Endodermal cell (in vitro differentiated cells): ENCODE measurements at places on chromosomes 7 and 10. TPM values are rescaled to one million over a fixed set of nuclear protein-coding genes. Genes with fewer than 3 reads are reported as not detected.

DNA sequence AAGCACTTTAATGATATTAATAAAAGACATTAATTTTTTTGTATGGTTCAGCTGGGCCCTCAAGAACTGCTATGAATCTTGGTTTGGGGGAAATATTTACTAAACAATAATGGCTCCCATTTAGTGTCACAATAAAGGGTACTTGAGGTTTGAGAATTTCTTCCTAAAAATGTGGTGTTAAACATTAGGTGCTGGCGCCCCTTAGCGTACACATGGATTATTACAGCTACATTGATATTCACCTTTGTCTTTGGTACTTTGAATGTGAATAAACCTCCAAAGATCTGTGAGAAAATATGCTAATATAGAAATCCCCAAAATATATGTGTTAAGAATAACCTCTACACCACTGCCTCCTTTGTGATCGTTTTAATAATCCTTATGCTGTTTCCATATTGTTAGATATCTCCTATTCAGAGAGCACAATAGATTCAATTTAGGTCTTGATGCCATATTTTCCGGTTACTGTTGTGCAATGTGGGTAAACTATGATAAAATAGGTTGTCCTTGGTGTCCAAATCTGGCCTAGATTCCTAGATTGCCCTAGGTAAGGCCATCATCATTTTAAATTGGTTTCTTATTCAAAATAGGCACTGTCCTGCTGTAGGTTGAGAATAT lies 161.8 kb upstream of the CACNA2D1 start:
- H3K4me3 ChIP-seq, result no peak overlapping the region
- H3K4me1 ChIP-seq, result no peaks in the 10 kb centered on the region
- H3K27me3 ChIP-seq, result no peaks in the 10 kb centered on the region
- no peak overlapping the region for H3K27ac ChIP-seq
- H3K36me3 ChIP-seq, result no peaks in the 10 kb centered on the region
- DNase-seq, result peak; percentile 58

DNA sequence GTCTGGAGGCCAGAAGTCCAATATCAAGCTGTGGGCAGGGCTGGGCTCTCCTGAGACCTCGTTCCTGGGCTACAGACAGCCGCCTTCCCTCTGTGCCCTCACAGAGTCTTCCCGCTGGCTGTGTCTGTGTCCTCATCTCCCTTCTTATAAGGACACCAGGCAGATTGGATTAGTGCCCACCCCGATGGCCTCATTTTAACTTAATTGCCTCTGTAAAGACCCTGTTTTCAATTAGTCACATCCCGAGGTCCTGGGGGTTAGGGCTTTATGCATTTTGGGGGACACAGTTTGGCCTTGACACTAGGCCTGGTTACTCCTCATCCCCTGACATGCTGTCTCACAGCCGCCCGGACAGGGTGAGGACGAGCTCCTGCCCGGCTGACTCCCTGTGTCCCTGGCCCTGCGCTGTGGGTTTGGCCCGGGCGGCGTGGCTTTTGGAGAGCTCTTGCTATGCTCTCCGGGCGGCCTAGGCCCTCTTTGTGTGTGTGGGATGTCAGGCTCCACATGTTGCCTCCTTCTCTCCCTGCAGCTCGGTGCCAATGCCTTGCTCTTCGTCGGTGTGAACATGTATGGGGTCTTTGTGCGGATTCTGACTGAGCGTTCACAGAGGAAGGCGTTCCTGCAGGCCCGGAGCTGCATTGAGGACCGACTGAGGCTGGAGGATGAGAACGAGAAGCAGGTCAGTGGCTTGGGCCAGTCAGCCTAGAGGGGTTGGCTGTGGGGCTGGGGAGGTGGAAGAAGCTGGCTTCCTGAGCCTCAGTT lies 18.2 kb downstream of the ADCY1 start:
- no peaks in the 10 kb centered on the region for H3K4me1 ChIP-seq
- peak; percentile 24 for DNase-seq
- H3K27ac ChIP-seq, result no peak overlapping the region

DNA sequence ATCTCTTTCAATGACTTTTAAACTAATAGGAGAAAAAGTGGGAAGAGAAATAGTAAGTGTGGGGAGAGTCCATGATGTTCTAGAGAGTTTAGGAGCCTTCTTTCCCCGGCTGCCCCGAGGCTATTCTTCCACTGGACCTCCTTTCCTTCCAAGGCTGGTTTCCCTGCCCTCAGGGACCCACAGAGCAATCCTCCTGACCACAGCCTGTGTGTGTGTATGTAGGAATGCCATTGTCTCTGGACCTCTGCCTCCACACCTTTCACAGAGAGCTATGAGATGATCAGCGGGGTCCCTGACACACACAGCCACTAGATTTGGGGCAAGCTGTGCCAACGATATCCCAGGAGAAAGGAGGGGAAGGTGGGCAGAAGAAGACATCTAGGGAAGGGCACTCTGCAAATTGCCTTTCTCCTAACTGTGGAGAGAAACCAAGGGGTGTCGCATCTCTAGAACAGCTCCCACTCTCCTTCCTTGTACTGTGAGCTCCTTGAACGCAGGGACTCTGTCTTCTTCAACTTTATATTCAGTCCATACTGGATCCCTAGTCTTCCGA lies 13.3 kb upstream of the CHCHD3 start:
- no peaks in the 10 kb centered on the region for H3K4me1 ChIP-seq
- H3K4me3 ChIP-seq, result no peak overlapping the region
- no peaks in the 10 kb centered on the region for H3K27me3 ChIP-seq

DNA sequence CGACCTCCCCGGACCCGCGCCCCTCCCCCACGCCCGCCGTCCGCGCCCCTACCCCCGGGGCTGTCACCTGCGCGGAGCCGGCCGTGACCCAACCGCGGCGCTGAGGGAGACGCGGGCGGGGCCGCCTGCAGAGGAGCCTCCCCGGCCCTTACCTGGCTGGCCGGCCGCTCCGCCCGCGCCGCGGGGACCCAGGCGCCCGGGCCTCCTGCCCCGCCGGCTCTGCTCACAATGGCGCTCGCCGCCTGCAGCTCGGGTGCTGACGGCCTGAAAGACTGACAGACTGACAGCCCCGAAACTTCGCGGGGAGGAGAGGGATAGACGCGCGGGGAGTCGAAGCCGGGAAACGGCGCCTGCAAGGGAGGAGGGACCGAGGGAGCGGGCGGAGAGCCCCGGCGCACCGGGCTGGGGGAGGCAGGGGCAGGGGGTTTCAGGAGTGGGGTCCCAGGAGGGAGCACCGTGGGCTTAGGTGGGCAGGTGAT lies 393 bp downstream of the ZNF467 start:
- H3K27ac ChIP-seq, result no peak overlapping the region
- H3K4me3 ChIP-seq, result peak overlapping the region; percentile 62
- peaks cover 53% of the 10 kb centered on the region for H3K27me3 ChIP-seq
- DNase-seq, result peak; percentile 76
- H3K36me3 ChIP-seq, result no peaks in the 10 kb centered on the region

DNA sequence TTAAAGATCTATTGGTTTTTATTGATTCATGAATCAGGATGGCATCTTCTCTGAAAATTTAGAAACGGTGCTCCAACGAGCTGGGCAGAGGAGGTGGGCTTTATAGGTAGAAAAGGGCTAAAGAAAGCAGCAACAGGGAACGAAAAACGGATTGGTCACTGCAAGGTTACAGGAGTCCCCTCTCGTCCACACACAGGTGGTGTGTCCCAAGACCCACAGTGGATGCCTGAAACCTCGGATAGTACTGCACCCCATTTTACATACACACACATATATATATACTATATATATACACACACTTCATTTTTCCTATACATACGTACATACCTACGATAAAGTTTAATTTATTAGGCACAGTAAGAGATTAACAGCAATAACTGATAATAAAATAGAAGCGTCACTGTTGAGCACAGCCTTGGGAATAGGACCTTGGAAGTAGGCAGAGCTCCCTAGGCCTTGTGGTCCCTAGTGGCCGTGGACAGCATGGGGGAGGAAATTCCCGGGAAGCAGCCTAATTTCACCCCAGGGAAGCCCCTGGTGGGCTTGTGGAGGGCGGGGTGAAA lies 737 bp upstream of the NUB1 start:
- peak overlapping the region; percentile 58 for H3K4me3 ChIP-seq
- no peak for DNase-seq
- H3K4me1 ChIP-seq, result no peaks in the 10 kb centered on the region
- no peaks in the 10 kb centered on the region for H3K27me3 ChIP-seq
- H3K36me3 ChIP-seq, result peaks cover 14% of the 10 kb centered on the region
- no peak overlapping the region for H3K27ac ChIP-seq

GRCh38 chr7:113087071-113087998 lies 708 bp upstream of the GPR85 start:
- no peak overlapping the region for H3K27ac ChIP-seq
- no peak for DNase-seq
- H3K27me3 ChIP-seq, result peaks cover 28% of the 10 kb centered on the region
- H3K36me3 ChIP-seq, result no peaks in the 10 kb centered on the region
- H3K4me1 ChIP-seq, result no peaks in the 10 kb centered on the region
- peak overlapping the region; percentile 81 for H3K4me3 ChIP-seq

GRCh38 chr7:80183900-80184685 lies 49.5 kb downstream of the GNAI1 start:
- H3K4me1 ChIP-seq, result no peaks in the 10 kb centered on the region
- H3K4me3 ChIP-seq, result no peak overlapping the region
- peak; percentile 55 for DNase-seq

DNA sequence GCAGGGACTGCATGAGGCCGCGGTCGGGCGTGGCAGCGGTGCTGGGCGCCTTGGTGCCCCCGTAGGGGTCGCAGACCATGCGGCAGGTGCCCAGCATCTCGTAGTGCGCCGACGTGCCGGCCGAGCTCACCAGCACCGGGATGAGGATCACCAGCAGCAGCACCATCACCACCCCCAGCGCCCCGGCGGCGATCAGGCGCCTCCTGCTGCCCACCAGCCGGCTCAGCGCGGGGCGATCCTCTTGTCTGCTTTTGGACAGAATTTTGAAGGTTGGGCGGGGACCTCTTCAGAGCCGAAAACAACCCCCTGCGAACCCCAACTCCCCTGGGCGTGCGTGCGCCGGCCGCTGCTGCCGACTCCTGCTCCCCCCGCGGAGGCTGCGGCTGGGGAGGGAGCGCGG lies 779 bp downstream of the C1QL3 start:
- H3K4me3 ChIP-seq, result peak overlapping the region; percentile 70
- no peaks in the 10 kb centered on the region for H3K36me3 ChIP-seq
- no peak overlapping the region for H3K27ac ChIP-seq
- DNase-seq, result peak; percentile 82

DNA sequence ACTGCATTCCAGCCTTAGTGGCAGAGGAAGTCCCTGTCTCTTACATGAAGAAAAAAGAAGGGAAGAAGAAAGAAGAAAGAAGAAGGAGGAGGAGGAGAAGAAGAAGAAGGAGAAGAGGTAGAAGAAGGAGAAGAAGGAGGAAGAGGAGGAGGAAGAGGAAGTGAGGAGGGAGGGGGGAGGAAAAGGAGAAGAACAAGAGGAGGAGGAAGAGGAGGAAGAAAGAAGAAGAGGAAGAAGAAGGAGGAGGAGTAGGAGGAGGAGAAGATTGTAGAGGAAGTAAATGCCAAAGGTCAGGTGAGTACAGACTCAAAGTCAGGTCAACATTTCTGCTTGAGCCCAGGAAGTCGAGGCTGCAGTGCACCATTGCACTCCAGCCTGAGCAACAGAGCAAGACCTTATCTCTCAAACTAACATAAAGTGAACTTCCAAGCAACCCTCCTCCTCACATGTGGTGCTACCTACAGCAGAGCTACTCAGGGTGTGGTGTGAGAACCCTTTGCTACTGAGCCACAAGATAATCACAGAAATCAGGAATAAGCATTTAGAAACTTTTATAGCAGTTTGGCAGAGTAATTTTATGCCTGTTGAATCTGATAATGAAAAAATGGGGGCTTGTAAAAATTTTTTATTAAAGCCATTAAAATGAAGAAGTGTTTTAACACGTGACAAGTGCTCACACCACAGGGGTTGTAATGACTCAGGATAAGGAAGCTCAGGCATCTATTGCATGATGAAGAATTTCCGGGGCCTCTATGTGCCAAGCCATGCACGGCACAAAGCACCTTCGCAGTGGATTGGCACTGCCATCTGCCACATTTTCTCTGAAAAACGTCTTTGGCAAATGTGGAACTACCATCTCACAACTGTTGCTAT lies 224.9 kb upstream of the AUTS2 start:
- no peak overlapping the region for H3K4me3 ChIP-seq
- no peak overlapping the region for H3K27ac ChIP-seq
- no peaks in the 10 kb centered on the region for H3K4me1 ChIP-seq
- peaks cover 4% of the 10 kb centered on the region for H3K27me3 ChIP-seq

DNA sequence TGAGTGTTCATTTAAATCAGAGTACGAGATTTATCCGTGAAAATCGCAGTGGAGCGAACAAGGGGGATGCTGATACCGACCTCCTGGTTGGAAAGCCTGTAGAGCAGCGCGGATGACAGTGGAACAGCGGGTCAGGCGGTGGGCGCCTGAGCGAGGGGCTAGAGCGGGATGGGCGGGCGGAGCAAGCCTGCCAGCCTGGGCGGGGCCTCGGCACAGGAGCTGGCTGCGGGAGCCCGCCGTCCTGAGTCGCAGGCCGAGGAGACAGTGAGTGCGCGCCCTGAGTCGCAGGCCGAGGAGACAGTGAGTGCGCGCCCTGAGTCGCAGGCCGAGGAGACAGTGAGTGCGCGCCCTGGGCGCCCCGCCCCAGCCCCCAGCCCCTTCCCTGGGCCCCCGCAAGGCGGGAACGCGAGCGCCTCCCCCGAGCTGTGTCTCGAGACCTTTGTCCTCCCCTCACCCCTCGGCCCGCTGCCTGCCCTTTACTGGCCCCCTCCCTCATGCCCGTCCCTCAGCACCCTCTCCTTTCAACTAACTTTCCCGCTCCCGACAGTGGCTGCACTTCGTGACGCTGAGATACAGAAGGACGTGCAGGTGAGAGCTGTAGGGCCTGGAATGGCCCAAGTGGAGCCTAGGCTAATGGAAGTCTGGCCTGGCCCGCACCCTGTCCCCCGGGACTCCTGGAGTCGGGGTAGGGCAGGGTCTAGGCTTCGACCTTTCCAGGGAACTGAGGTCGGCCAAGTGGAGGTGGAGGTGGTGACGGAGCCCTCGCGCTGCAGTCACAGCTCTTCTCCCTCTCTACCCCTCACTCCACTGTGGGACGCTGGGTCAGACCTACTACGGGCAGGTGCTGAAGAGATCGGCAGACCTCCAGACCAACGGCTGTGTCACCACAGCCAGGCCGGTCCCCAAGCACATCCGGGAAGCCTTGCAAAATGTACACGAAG lies at the start of gene AS3MT:
AS3MT (plus strand) TSS at position 213 of the 941 bp plus-strand sequence; CDS start at position 336, 123 bp downstream.
- DNase-seq, result peak; percentile 89
- H3K27me3 ChIP-seq, result no peaks in the 10 kb centered on the region
- peak within 1 kb of the TSS; percentile 71 for H3K27ac ChIP-seq
- peak within 1 kb of the TSS; percentile 83 for H3K4me3 ChIP-seq

- H3K4me1 ChIP-seq, result peaks cover 3% of the 10 kb centered on the region
- no peak for DNase-seq
- no peak overlapping the region for H3K4me3 ChIP-seq
- H3K36me3 ChIP-seq, result peaks cover 40% of the 10 kb centered on the region
- no peaks in the 10 kb centered on the region for H3K27me3 ChIP-seq
- H3K27ac ChIP-seq, result no peak overlapping the region
Measured at GRCh38 chr7:35831208-35831607, 30.4 kb downstream of the SEPTIN7 start.

GRCh38 chr10:15433850-15434537 lies 62.9 kb upstream of the FAM171A1 start:
- H3K4me3 ChIP-seq, result no peak overlapping the region
- no peaks in the 10 kb centered on the region for H3K4me1 ChIP-seq
- H3K36me3 ChIP-seq, result no peaks in the 10 kb centered on the region
- no peaks in the 10 kb centered on the region for H3K27me3 ChIP-seq

- no peaks in the 10 kb centered on the region for H3K36me3 ChIP-seq
- no peaks in the 10 kb centered on the region for H3K4me1 ChIP-seq
- no peaks in the 10 kb centered on the region for H3K27me3 ChIP-seq
- DNase-seq, result no peak
- no peak overlapping the region for H3K4me3 ChIP-seq
Measured at GRCh38 chr10:103197174-103197573, 4.1 kb upstream of the NT5C2 start.

Gene LRRC4
- total RNA-seq, result 0.38 to 2.9 TPM (median 1.5 TPM) in 3 replicates

Gene MEIG1
- total RNA-seq, result 0.45 and 0.46 TPM in 2 replicates

Gene RTKN2
- 7.7 to 20.6 TPM (median 19.1 TPM) in 3 replicates for total RNA-seq

Gene IKZF1
- total RNA-seq, result 0.18 and 0.55 TPM in 2 replicates

Gene ADAM22
- total RNA-seq, result 6.6 to 12.2 TPM (median 11.5 TPM) in 3 replicates

Gene DRGX
- not detected in 2 replicates for total RNA-seq
